ENCODE measurements at places on chromosomes 3 and 15.

DNA sequence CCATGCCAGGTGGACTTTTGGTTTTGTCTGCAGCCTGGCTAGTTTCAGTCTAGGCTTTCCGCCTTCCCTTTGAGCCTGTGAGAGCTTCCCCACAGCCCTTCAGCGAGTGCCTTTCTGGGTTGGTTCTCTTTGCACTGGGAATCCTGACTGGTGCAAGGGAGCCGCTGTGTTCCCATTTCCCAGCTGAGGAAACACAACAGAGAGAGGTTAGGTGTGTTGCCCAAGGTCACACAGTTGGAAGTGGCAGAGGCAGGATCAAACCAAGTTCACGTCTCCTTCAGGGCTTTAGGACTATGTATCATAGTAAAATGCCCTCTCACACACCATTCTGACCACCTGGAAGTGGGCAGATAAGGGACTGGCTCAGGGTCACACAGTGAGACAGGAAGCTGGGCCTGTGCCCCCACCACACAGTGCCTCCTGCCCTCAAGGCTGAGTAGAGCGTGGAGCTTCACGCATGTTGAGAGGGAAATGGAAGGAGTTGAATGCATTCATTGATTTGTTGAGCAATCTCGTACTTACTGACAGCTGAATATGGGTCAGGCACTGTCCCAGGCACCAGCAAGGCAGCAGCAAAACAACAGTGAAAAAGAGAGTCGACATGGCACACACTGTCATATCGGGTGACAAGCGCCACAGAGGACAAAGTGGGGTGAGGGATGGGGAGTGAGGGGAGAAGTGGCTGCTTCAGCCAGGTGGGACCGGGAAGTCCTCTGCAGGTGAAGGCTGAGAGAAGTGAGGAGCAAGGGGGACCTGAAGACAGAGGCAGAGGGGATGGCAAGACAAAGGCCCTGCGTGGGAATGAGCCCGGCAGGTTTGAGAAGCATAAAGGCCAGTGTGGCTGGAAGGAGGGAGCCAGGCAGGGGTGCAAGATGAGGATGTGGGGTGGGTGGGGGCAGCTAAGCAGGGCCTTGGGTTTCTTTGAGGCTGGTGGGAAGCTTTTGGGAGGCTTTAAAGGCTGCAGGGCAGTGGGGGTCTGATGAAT is 12.3 kb upstream of the ANPEP start:
- DNase-seq: no peak

DNA sequence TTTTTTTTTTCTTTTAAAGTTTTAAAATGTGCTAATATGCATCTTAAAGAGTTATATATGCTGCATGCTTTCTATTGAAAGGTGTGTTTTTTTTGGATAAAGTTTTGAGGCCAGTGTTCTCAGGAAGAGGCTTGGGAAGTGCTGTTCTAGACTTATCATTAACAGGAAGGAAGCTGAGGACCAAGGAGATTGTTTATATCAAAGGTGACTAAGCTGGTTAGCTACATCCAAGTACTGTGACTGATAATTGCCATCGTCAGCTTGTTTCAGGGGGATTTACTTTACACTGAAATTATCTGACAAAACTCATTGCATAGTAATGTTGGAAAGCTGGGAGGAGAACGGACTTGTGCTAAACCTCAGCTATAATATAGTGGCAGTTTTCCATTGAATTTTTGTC is 36.3 kb upstream of the UTS2B start:
- no peak for DNase-seq

DNA sequence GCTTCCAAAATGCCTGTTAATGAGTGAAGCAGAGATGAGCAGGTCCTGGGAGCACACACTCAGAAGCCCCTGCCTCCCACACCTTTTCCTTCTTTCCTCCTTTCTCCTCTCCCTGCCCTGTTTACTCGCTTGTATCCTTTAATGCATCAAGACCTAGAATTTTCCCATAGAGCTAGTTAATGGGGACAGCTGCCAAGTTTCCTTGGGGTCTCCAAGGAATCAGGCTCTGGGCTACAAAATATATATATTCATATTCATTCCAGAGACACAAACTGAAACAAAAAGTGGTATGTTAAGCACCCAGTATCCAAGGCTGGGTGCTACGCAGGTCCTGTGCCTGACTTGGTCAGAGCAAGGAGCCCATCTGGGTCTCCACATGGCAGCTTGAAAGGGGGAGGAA is 235.6 kb downstream of the MYRIP start:
- DNase-seq: no peak

- no peak for DNase-seq
Measured at GRCh38 chr15:25718169-25718536, 145.0 kb downstream of the ATP10A start.

- no peak for DNase-seq
Measured at GRCh38 chr3:41682996-41683395, 278.9 kb downstream of the ULK4 start.

- DNase-seq: no peak
Measured at GRCh38 chr3:132325103-132325606, 7.9 kb downstream of the ACP3 start.

DNA sequence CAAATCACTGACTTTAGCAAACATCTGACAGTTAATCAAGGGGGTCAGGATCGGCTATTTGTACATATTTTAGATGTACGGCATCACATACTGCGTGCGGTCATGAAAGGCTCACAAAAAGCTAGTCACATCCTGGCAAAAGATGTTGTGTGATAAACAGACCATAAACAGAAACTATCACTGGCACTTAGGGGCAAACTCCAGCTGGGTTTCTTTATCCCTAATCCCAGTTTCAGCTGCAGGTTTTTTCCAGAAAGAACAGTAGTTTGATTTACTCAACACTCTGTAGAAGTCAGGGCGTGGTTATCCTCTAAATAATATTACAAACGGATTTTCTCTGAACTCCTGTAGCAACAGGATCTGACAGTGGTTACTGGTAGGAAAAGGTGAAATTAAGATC is 112.4 kb upstream of the BHLHE40 start:
- no peak for DNase-seq

GRCh38 chr15:83289160-83289559 is 4.7 kb upstream of the BNC1 start:
- no peak for DNase-seq
